ENCODE measurements at places on chromosomes 2 and 18.

- no peak for DNase-seq
Measured at GRCh38 chr18:70181015-70181414, 24.5 kb downstream of the RTTN start.

DNA sequence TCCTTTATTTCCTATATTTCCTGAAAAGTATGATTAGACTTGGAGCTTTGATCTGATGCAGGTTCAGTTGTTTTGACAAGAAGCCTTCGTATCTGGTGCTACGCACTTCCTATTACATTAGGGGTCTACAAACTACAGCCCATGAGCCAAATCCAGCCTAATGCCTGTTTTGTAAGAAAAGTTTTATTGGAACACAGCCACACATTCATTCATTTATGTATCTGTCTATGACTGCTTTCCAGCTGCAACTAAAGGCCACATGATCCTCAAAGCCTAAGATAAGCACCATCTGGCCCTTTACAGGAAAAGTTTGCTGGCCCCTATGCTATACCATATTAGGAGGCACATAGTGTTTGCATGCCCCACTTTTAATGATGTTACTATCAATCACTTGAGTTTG, 26.0 kb downstream of the EIF2AK3 start:
- no peak for DNase-seq

- DNase-seq, result no peak
Measured at GRCh38 chr2:160337728-160338127, 137.7 kb upstream of the ITGB6 start.

DNA sequence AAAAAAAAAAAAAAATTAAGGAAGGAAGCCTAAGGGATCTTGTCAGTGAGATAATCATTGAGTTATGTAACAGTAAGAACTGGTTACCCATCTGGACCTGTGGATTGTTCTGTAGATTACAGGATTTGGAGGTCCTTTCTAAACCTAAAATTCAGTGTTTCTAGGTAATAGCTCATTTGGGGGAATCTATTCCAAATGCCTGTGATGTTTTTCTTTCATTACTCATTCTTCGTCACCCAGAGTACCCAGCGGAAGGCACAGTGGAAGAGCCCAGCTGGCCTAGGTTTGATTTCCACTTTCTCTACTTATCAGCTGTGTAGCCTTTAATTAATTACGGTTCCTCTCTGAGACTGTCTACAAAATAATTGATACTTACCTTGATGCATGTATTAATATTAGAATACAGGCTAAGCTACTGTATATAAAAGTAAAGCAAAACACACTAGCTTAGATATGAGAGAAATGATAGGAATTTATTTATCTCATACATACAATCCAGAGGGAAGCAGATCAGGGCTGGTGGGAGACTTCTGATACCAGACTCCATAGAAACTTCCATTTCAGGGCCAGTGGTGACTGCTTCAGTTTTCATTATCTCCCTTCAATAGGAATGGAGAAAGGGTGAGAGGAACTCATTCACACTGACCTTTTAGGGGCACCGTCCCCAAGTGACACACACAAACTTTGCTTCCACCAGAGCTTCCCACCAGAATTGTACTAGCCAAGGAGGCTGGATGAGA, 115.8 kb upstream of the NOSTRIN start:
- no peak for DNase-seq

GRCh38 chr2:186771850-186772463, 77.0 kb downstream of the ZSWIM2 start:
- no peak for DNase-seq

DNA sequence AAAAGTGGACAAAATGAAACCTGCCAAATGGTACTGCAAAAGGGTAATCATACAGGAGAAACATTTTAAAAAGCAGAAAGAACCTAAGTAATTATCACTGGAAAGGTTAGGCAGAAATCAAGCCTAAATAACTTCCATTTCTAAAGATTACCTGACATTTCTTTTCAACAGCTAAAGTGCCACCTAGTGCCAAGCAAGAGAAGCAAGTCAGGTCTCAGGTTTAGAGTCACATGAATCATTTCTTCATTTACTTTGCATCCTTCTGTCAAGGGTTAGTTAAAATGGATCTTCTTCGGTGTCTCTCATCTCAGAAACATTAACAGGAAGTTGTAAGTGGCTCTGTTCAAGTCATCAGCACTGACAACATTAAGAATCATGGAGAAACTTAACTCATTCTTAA, 90.3 kb downstream of the AKAIN1 start:
- DNase-seq, result no peak

- no peak for DNase-seq
Measured at GRCh38 chr2:197191177-197191939, 119.2 kb downstream of the ANKRD44 start.

DNA sequence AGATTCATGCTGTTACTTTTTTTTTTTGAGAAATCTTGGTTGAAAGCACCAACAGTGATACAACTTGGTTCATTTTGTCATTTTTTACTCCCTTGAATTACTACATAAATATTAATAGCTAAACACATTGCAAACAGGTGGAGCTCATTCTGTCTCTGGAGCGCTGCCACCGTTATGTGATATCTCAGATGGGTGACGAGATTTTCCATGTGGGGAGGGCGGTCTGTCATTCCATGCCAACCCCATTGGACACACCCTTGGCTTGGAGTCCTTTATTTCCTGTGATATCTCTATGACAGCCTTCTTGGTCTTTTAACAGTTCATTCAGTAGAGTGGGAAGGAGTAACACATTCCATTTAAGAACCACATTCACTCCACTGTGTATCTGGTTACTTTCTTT, 794.8 kb downstream of the SATB2 start:
- DNase-seq, result no peak

DNA sequence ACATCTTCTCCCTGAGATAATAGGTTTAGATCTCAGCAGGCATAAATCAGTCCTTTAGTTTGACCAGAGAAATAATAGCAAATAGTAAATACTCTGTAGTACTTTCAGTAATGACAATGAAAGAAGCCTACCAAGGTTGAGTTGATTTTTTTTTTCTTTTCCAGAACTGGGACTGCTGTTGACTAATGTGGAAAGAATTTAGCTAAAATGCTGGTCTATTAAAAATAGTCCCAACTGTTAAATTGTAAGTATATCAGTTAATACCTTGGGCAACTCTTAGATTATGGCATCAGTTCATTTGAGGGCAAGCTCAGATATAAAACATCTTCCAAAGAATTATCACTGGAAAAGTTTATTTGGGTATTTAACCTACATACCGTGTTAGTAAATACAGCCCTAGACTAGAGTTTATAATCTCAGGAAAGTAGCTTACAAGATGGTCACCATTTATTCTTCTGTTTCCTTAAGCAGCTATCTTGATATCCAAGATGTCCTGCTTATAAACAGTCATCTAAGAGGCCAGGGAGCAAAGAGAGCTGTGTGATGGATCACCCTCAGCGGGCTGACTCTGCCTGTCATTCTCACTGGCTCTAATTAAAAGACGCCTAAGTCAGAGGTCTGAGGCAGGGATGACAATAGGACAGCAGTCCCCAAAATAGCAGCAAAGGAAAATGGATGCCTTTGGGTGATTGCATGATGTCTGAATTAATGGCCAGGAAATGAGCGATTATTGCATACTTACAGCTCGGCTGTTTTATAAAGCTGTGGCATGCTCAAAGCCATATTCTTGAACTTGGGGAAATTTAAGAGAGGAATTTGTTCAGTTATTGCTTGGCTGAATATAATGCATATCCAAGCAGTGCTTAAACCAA, 121.3 kb downstream of the MTX2 start:
- no peak for DNase-seq

DNA sequence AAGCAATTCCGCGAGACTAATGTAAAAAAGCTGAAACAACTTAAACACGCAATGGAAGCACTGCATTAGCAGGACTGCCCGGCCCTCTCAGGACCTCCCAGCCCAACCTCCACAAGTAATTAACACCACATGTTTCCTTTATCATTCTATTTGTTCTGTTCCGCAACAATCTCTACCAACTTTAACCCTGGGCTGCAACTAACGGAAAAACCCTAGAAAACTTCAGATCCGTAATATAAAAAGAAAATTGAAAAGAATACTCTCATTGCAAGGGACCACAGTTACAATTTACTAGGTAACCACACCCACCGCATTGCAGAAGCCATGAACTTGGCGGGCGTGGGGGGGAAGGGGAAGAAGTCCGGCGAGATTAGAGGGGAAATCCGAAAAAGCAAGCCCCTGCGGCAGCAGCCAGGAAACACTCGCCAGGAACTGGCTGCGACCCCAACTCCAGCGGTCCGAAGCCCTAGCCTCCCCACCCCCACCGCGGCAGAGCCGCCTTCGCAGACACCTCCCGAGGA, 1.2 kb downstream of the EPB41L3 start:
- no peak for DNase-seq

DNA sequence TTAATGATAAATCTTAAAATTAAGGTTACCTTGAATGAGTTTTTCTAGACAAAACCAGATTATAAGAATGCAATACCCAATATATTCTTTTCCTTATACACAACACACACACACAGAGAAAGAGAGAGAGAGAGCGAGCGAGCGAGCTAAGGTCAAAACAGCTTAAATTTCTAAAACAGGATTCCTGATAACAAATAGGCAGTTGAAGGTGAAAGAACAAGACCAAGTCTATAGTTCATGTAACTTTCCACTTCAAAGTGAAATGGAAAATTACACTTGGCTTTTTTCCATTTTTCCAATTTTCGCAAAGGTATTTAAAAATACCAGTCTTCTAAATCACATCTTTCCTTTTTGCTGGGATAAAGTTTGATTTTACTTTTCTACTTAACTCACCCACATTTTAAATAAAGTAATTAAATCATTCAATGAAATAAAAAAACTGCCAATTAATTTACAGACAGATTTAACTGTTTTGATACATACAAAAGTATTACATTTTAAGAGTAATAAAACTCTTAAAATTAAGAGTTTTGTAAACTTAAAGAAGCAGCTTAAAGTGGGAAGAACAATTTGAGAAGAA, 98.8 kb downstream of the COBLL1 start:
- DNase-seq, result no peak

- no peak for DNase-seq
Measured at GRCh38 chr2:854460-854859, 96.2 kb upstream of the SNTG2 start.

DNA sequence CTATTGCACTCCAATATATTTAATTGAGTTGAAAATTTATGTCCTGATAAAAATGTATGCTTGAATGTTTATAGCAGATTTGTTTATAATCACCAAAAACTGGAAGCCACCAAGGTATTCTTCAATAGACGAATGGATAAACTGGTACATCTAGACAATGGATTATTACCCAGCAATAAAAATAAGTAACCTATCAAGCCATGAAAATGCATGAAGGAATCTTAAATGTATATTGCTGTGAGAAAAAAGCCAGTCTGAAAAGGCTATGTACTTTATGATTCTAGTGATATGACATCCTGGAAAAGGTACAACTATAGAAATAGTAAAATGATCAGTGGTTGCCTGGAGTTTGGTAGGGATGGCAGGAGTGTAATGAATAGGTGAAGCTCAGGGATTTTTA, 580.7 kb downstream of the DCC start:
- DNase-seq, result no peak

GRCh38 chr2:173048522-173048896, 27.1 kb upstream of the MAP3K20 start:
- DNase-seq, result no peak

DNA sequence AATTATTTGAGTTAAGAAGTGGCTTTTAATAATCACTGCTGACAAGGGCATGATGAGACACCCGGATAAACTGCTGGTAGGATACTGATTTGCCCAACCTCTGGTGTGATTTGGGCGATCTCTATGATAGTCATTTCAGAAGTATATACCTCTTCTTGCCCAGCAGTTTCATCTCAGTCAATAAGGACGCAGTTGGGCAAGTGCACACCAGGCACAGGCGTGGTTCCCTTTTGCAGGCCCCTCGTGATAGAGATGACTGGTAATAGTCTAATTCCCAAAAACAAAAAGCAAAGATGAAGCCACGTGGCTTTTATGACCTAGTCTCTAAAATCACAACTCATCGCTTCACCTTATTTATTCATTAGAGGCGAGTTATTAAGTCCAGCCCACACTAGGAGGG, 246.4 kb downstream of the PRKCE start:
- no peak for DNase-seq

GRCh38 chr2:208929139-208929864, 494.5 kb upstream of the MAP2 start:
- DNase-seq, result no peak

DNA sequence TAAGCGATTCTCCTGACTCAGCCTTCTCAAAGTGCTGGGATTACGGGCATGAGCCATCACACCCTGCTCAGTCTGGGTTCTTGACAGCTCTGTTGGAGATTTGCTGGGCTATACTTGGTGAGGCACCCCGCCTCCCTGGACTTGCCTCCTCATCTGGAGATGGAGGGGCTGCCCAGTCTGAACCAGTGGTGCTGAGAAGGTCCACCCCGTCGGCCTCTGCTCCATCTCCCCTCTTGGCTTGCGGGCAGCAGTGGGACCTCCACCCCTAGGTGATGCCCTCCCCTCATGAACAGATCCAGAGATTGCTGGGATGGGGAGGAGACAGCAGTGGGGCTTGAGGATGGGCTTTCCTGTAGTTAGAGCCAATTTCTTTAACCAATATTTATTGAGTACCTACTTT, 120.9 kb downstream of the CLIP4 start:
- DNase-seq, result no peak

GRCh38 chr2:46008091-46008870, 288.9 kb upstream of the EPAS1 start:
- no peak for DNase-seq

- no peak for DNase-seq
Measured at GRCh38 chr2:53859206-53860181, at the start of gene GPR75. Gene GPR75 (minus strand): TSS chr2:53859967. CDS start chr2:53854756, 5,211 bp downstream.

GRCh38 chr2:32805104-32806095, 141.4 kb upstream of the LTBP1 start:
- no peak for DNase-seq

DNA sequence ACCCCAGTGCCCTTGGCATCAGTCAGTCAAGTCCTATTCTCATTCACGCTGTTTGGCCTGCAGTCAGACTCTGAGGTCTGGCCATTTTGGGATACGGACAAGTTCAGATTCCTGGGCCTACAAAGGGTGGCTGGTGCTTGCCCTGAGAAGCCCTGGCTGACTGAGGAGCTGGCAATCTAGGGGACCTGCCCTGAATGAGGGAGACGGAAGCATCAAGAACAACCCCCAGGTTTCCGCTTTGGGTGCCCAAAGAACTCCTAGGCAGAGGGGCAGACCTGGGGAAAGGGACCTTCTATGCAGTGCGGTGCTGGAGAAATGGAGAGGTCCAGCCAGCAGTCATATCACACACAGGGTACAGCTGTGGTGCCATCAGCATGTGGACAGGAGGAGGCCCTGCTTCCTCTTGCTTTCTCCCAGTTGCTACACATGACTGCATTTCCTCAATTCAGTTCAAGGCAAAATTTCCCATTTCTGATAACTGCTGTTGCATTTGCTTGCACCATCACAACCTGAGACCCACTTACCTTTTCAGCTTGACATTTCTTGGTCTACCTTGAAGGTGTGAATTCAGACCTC, 70.9 kb upstream of the LGALSL start:
- DNase-seq, result no peak
